Uterine smooth muscle cell (primary cell): ENCODE measurements at places on chromosomes 1 and 21. TPM values are rescaled to one million over a fixed set of nuclear protein-coding genes. Genes with fewer than 3 reads are reported as not detected.

PRDX6 gene
- 275 and 327 TPM in 2 replicates for total RNA-seq

NDUFS5 gene
- total RNA-seq, result 508 and 624 TPM in 2 replicates

FCRL2 gene
- not detected in 2 replicates for total RNA-seq

PCP4 gene
- total RNA-seq, result not detected in 2 replicates

AQP10 gene
- under 0.01 TPM in 1 of 2 replicates, not detected in the other for total RNA-seq

ERICH3 gene
- not detected in 2 replicates for total RNA-seq

TM2D1 gene
- total RNA-seq, result 40.1 and 52.7 TPM in 2 replicates

DENND2C gene
- total RNA-seq, result 1.6 and 1.9 TPM in 2 replicates

DSCAM gene
- total RNA-seq, result 0.12 and 0.33 TPM in 2 replicates

MAD2L2 gene
- 40.9 and 86.3 TPM in 2 replicates for total RNA-seq

MAN1A2 gene
- 54.9 and 81.1 TPM in 2 replicates for total RNA-seq

OR2G6 gene
- total RNA-seq, result not detected in 2 replicates

MYOM3 gene
- under 0.01 TPM in 1 of 2 replicates, not detected in the other for total RNA-seq

PHTF1 gene
- 42.3 and 52.4 TPM in 2 replicates for total RNA-seq
